Hippocampal formation (tissue), 2 donors: ENCODE measurements at places on chromosomes 12 and 14.

- no peak for DNase-seq
These were observed 24.7 kb upstream of the IRF2BPL start for GRCh38 chr14:77053046-77053841.

DNA sequence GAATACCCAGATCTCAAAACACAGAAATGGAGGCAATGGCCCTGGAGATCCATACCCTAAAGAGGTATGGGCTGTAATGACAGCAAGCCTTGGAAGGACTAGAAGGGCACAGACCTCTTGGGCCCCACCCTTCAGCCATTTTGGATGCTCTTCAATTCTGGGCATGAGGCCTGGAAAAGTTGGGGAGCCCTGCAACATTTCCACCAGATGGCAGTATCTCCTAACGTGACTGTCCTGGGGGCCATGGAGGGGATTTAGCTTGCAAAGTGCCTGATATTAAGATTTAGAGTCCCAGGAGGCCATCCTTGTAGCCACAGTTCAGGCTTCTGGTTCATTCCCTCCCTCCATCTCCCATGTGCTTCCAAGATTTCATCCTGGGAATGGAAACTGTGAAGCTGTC is 30.2 kb downstream of the KCNA5 start:
- DNase-seq, result no peak

DNA sequence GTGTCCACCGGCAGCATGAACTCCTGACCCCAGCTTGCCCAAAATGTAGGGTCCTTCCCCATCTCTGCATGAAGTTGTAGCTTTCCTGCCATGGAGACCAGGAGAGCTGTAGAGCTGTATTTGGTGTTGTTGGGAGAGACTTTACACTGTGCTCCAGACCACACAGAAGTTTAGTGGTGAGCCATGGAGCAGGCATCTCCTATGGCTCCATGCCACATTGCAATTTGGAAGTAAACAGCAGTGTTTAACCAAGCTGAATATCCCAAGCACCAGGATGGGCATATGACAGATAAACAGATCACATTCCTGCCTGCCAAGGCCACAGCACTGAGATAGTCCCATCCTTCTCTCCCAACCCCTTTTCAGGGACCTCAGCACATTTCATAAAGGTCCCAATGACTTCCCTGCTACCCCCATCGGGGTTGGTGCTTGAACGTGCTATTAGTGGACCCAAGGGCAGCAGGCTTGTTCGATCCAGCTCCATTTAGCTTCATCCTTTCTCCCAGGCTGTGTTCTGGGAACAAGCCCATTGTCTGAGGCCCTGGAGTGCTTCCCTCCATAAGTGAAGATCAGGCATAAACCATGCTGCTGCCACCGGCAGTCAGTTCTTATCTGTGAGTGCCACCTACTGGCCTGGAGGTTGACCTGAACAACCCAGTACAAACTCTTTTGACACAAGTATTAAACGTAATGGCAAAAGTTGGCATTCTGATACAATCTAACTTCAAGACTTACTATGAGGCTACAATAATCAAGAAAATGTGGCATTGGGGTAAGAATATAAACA is 172.3 kb upstream of the ATXN7L3B start:
- DNase-seq, result no peak

- DNase-seq, result no peak
These were observed 23.8 kb upstream of the LRTM2 start for GRCh38 chr12:1796515-1797010.

- no peak for DNase-seq
These were observed 11.2 kb upstream of the TCP11L2 start for GRCh38 chr12:106291342-106291741.

DNA sequence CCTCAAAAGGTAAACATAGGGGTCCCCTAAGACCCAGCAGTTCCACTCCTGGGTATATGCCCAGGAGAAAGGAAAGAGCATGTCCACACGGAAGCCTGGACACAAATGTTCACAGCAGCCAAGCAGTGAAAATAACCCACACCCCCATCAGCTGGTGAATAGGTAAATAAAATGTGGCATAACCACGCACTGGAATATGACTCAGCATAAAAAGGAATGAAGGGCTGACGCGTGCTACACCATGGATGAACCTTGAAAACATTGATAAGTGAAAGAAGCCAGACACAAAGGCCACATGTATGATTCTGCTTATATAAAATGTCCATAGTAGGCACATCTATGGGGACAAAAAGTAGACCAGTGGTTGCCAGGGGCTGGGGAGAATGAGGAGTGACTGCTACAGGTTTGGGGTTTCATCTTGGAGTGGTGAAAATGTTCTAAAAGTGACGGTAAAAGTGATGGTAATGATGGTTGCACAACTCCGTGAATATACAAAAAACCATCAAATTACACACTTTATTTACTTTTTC is 3.8 kb upstream of the SCARB1 start:
- DNase-seq, result no peak

DNA sequence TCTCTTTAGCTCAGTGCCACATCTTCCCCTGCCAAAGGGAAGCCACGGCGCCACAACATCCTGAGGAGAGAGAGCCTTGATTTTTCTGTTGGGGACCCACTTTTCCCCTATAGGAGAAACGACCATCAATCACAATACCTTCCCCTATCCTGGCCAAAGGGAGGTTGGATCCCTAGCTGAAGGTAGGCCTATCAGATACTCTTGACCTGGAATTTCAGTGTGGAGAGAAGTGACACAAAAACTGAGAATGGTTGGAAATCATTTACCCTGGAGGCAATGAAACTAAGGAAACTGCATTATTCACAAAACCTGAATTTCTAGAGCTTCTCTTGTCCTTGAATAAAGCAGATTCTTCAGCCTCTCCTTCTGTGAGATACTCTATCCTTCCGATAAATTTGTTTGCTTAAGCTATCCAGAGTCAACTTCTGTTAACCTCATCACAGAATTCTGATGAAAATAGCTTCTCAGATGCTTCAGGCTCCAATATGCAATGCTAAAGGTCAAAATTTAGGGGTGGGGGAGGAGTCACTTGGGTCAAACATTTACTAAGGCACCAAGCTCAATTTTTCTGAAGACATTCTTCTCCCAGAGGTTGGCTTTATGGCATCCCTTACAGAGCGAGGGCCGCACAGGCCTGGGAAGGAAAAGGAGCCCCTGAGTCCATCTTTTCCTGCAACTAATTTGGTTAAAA is 27.0 kb upstream of the DUSP6 start:
- no peak for DNase-seq

DNA sequence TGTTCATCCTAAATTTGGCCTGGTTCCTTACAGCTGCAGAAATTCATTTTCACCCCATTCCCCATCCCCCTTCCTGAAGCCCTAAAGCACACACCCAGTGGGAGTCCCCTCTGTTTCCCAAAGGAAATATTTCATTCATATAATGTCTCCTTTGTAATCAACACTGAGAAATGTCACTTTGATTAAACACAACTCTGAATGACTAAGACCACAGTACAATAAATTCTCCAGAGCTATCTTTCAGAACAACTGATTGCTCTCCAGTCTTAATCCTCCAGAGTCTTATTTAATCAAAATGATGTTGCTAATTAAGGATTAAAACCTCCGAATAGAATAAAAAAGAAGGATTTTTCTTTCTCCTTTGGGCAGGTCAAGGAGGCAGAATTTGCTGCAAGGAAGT is 6.4 kb downstream of the SLC15A5 start:
- DNase-seq, result no peak

GRCh38 chr12:81257947-81258551 is 180.2 kb downstream of the ACSS3 start:
- no peak for DNase-seq

DNA sequence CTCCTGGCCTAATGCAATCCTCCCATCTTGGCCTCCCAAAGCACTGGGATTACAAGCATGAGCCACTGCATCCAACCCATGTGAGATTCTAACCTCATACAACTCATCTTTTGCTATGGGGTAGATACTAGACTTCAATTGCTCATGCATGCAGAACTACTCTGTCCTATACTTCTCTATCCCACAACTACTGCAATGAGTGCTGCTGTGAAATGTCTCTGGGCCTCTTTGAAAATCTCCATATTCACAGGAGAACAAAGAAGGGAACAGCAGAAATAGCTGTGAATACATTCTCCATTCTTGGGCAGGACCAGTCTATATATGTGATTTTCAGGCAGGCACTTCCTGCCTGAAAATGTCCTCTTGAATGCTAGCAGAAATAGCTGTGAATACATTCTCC is 220.7 kb upstream of the GRIP1 start:
- no peak for DNase-seq

- DNase-seq, result no peak
These were observed 23.7 kb upstream of the SLC2A3 start for GRCh38 chr12:7959701-7960121.
